Daoy (cell line): ENCODE measurements at places on chromosomes 6 and 20. TPM values are rescaled to one million over a fixed set of nuclear protein-coding genes. Genes with fewer than 3 reads are reported as not detected.

GRCh38 chr6:24933266-24933665 lies 2.5 kb downstream of the RIPOR2 start:
- no peak for DNase-seq

The CD109 gene
- 34.0 and 36.6 TPM in 2 replicates for total RNA-seq

The KHDC1L gene
- total RNA-seq: 0.83 TPM in 1 of 2 replicates, not detected in the other

- DNase-seq: no peak
These were observed 124.3 kb downstream of the DLL1 start for GRCh38 chr6:170166511-170167122.

DNA sequence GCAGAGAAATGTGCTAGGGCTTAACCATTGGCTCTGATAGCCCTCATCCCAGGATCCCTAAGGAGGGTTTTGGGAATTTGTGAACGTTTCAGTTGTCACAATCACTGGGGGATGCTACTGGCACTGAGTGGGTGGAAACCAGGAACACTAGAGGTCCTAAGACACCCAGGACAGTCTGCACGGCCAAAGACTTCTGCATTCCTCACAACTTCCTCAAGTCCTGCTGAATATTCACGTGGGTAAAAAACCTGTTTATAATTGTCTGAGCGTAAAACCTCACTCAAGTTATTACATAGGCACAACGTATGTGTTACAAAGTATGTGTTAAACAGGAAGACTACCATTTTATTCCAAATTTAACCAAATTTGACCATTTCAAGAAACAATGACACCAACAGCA lies 52.4 kb downstream of the GMDS start:
- DNase-seq: no peak

- DNase-seq: no peak
These were observed 219.8 kb upstream of the STXBP5 start for GRCh38 chr6:146984251-146984924.

GRCh38 chr6:7707787-7708186 lies 18.1 kb upstream of the BMP6 start:
- peak; percentile 49 for DNase-seq

DNA sequence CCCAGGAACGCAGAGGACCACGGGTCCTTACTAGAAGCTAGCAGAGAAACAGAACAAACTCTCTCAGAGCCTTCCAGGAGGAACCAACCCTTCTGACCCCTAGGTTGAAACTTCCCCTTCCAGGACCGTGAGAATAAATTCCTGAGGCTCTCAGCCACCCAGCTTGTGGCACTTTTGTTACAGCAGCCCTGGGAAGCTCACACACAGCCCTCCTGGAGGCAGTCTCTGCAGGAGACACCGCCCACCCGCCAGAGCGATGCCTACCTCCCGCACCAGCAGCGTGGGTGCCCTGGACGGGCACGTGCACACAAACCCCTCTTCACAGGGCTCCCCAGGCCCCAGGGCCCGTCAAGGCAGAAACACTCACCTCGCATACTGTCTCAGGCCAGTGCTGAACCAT lies 4.2 kb downstream of the RNASET2 start:
- DNase-seq: no peak

The SLC35D3 gene
- total RNA-seq: not detected in 2 replicates

The BNIP5 gene
- not detected in 2 replicates for total RNA-seq

- no peak for DNase-seq
These were observed 103.3 kb downstream of the TNFAIP3 start for GRCh38 chr6:137970368-137970767.

GRCh38 chr6:27679308-27679963 lies 206.5 kb upstream of the ZNF184 start:
- DNase-seq: no peak

The TRIM31 gene
- total RNA-seq: 0.11 TPM in 1 of 2 replicates, not detected in the other

The BMP7 gene
- total RNA-seq: 11.5 and 12.7 TPM in 2 replicates

The TRIM10 gene
- total RNA-seq: not detected in 2 replicates

GRCh38 chr6:157613011-157613522 lies 210.0 kb upstream of the SNX9 start:
- DNase-seq: peak; percentile 91

- DNase-seq: no peak
These were observed 7.9 kb downstream of the RNF24 start for GRCh38 chr20:4007383-4008025.

DNA sequence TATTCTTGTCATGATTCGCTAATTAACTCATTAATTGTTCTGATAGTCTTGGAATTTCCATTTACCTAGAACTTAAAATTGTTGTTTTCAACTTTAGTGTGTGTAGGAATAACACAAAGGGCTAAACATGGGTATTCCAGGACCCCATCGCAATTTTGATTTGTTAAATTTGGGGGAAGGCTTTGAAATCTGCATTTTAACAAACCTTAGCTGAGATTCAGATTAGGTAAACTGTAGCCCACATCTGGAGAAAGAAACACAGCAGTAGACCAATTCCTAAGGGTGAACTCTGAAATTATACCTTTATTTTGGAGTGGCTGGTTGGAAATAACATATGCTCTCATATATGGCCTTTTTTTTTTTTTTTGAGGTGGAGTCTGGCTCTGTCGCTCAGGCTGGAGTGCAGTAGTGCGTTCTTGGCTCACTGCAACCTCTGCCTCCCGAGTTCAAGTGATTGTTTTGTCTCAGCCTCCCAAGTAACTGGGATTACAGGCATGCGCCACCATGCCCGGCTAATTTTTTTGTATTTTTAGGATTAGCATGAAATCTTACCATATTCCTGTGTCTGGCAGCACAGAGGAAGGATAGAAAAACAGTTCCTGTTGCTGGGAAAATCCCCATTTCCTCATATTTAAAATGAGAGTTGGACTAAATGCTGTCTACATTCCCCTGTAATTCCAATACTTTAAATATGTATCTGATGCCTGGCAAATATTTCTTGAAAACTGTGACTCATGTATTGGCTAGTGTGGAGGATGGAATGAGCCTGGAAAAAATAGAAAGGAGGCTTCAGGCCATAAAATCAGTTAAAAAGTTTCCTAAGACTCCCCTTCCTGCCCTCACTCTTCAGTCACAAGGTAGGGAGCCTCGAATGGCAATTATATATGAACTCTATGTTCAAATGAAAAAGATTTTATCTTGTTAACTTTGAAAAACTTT lies 96.7 kb upstream of the FAM184A start:
- no peak for DNase-seq

GRCh38 chr6:5811997-5812396 lies 194.7 kb downstream of the NRN1 start:
- no peak for DNase-seq

DNA sequence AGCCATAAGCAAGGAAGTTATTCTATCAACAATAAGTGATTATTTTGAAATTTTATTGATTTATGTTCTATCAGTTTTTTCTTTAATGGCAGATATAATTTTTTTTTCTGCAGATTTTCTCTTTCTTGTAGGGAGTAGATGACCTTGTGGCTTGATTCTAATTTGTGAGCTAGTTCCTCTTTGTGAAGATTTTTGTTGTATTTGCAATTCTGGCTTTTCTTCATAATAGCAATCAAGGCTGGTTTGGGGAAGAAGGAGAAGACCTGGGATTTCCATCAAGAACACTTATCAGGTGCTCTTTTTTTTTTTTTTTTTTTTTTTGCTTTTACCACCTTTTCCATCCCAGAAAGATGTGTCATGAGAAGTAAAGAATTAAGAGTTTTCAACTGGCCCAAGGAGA lies 324.2 kb upstream of the MAN1A1 start:
- DNase-seq: no peak

DNA sequence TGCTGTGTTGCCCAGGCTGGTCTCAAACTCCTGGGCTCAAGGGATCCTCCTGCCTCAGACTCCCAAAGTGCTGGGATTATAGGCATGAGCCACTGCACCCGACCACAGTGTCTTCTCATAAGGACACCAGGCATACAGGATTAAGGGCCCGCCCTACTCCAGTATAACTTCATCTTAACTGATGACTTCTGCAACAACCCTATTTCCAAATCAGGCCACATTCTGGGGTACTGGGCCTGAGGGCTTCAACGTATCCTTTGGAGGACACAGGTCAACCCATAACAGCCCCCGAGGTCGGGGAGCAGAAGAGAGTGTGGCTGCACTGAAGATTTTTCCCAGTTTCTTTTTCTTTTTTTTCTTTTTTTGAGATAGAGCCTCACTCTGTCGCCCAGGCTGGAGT lies 39.7 kb downstream of the SUN5 start:
- DNase-seq: no peak

The DDX43 gene
- total RNA-seq: not detected in 2 replicates

DNA sequence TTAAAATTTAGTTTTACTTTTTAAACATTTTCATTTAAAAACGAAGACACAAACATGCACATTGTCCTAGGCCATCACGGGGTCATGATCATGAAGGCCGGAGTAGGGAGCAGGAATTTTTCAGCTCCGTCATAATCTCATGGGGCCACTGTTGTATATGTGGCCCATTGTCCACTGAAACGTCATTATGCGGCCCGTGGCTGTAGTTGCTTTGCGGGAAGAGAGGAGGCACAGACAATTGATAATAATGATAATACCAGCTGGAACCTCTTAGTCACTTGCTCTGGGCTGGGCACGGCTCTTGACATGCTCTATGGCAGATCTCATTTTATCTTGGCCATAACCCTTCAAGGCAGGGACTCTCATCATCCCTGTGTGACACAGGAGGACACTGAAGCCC lies 56.5 kb upstream of the FNDC1 start:
- no peak for DNase-seq

The TAF11 gene
- 72.7 and 94.0 TPM in 2 replicates for total RNA-seq
